Activated naive CD4-positive, alpha-beta T cell (primary cell): ENCODE measurements at places on chromosomes 11 and 22.
A peak's percentile ranks its signal among the peaks of the same experiment; 100 is the strongest.

- DNase-seq, result peak; percentile 50
Observed at GRCh38 chr22:25564320-25564978, at the start of gene GRK3. Gene GRK3 (plus strand): TSS chr22:25564675. CDS start chr22:25565041, 366 bp downstream.

GRCh38 chr11:43315966-43316365 lies 4.2 kb downstream of the API5 start:
- DNase-seq, result no peak

- DNase-seq, result peak; percentile 57
Observed at GRCh38 chr22:37818409-37819104, 4.6 kb upstream of the GALR3 start.

- DNase-seq, result no peak
Observed at GRCh38 chr11:72579816-72580641, 94.2 kb downstream of the PDE2A start.

- DNase-seq, result peak; percentile 42
Observed at GRCh38 chr22:26360169-26360885, 68.7 kb upstream of the ASPHD2 start.

DNA sequence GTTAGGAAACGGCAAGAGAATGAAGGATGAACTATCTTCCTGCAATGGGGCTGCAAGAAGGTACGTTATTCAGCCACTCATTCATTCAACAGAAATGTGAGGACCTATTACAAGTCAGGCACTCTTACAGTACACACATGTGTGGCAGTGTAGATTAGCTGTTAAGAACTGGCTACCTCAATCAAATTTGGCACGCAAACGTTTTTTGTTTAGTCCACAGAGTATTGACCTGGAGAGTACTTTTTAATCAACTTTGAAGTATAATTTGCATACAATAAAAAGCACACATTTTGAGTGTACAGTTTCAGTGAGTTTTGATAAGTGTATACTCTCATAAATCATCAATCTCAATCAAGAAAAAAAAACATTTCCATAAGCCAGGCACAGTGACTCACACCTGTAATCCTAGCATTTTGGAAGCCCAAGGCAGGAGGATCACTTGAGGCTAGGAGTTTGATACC lies 24.2 kb downstream of the MRTFA start:
- no peak for DNase-seq

DNA sequence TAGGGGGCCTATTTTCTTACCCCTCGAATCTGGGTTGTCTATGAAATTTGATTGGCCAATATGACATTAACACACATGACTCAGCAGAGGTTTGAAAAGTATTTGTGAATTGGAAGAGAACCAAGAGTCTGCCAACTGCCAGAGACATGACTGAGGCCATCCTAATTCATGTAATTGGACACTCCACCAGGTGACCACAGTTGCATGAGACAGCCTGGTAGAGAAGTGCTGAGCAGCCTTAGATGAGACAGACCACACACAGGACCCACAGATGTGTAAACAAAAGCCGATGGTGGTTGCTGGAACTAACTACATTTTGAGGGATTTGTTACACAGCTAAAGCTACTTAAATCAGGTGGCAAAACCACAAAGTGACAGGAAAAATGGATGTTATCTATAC lies 855 bp upstream of the MS4A5 start:
- no peak for DNase-seq

DNA sequence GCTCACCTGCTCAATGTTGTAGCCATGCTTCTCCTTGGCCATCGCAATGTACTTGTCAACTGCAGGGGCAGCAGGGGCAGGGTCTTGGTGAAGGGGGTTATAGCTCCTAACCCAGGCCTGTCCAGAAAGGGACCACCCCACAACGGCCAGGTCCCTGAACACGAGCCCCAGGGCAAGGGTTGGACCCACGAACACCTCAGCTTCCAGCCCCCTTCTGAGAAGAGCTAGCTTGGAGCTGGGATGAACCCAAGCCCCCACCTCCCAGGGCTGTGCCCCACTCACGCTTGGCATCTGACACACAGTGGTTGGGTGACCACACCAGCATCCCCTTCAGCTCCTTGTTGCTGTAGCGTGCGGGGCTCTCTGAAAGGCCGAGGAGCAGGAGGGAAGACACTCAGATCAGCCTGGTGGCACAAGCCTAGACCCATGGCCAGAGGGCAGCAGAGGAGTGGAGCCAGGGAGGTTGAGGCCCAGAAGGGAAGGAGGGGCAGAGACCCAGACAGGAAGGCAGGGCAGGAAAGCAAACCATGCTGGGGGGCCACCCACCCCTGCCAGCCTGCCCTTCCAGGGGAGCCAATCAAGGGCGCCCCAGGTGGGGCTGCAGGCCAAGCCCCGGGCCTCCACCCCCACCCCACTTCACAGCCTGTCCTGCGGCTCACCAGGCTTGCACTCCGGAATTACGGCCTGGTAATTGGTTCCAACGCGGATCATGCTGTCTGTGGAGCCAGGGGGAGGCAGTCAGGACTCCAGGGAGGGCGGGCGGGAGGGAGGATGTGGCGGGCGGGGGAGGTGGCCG lies 1.9 kb downstream of the RCOR2 start:
- DNase-seq, result no peak

- no peak for DNase-seq
Observed at GRCh38 chr11:58286249-58286648, 18.2 kb upstream of the OR10W1 start.

DNA sequence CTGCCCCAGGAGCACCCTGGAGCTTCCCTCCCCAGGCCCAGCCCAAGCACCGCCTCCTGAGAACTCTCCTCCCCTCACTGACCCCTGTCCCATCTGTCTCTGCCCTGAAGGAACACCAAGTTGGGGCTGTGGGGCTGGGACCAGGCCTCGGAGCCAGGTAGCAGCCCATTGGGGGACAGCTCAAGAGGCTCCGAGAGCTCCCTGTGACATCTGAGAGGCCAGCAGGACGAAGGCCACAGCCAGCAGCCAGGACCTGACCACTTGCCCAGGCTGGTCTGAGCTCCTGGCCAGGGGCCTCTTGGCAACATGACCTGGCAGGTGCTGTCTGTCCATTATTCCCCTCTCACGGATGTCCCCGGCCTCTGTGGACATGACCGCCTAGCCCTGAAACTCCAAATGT lies 33.7 kb downstream of the IGF2 start:
- DNase-seq, result no peak

DNA sequence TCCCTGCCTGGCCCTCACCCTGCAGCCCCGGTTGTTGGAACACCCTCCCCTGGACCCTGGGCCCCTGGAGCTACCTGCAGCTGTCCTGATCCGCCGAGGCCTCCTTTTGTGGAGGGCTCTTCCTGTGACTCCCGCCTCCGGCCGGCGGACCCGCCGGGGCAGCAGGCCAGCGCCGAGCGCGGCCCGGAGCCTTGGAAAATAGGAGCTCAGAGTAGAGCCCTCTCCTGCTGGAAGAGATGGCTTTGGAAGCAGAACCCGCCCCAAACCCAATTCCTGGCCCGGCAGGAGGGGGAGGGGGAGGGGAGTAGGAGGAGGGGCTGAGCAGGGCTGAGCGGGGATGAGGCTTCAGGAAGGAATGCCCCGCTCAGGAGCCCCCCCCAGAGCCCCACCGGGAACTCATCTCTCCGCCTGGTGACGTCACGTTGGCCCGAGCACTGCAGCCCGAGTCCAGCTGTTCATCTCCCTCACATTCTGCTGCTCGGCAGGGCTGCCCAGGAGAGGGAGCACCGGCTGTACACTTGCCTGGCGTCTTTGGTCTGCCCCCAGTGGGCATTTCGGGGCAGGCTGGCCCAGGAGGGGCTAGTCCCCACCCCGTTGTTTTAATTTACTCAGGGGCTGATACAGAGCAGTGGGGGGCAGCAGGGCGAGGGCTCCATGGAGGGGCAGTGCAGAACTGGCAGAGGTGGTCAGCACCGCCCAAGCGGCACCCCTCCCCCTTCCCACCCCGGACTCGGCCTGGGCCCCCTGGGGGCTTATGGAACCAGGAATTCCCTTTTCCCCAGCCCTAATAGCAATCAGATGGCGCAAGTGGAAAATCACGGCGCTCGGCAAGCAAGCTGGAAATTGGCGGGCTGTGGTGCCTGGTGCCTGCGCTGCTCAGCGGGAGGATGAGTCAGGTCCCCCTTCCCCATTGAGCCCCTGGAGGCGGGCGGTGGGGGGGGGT lies at the start of gene MRGPRF:
Gene MRGPRF, minus strand, starts transcription at position 238 of the 943 bp plus-strand sequence. CDS start 3,345 bp downstream, outside the sequence.
- no peak for DNase-seq

- no peak for DNase-seq
Observed at GRCh38 chr11:45603946-45604682, 61.3 kb downstream of the CHST1 start.

DNA sequence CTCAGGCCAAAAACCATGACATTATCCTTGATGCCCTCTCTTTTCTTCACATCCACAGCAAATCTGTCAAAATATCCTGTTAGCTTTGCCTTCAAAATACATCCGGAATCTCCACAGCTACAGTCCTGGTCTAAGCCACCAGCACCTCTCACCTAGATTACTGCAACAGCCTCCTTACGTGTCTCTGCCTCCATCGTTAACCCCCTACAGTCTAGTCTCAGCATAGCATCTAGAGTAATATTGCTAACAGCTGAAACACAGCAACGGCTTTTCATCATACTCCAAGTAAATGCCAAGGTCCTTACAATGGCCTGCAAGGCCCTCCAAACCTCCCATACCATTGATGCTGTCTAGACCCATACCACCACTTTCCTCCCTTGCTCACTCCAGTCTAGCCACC lies 4.4 kb downstream of the TSG101 start:
- DNase-seq, result no peak

- DNase-seq, result no peak
Observed at GRCh38 chr11:130785380-130786116, 130.7 kb downstream of the SNX19 start.

DNA sequence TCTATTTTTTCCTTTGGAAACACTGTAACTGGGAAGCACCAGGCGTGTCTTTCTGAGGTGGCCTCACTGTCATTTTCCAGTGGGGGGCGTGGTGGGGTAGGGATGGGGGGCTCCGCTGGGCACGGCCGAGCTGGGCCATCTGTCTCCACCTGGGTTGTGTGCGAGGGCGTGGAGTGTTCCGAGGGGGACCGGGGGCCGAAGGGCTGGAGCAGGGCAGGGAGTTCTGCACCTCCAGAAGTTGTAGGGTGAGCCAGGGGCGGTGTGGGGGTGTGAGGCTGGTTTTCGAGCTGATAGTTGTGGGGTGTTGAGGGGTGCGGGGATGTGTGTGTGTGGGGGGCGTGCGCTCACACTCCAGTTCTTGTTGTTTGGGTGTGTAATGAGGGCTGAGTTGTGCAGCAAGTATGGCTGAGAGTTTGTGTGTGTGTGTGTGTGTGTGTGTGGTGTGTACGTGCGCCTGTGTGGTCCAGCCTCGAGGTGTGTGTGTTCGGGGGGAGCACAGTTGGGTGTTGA lies 10.8 kb downstream of the YPEL4 start:
- DNase-seq, result no peak

GRCh38 chr11:3196161-3197043 lies 22.2 kb downstream of the MRGPRG start:
- DNase-seq, result no peak

DNA sequence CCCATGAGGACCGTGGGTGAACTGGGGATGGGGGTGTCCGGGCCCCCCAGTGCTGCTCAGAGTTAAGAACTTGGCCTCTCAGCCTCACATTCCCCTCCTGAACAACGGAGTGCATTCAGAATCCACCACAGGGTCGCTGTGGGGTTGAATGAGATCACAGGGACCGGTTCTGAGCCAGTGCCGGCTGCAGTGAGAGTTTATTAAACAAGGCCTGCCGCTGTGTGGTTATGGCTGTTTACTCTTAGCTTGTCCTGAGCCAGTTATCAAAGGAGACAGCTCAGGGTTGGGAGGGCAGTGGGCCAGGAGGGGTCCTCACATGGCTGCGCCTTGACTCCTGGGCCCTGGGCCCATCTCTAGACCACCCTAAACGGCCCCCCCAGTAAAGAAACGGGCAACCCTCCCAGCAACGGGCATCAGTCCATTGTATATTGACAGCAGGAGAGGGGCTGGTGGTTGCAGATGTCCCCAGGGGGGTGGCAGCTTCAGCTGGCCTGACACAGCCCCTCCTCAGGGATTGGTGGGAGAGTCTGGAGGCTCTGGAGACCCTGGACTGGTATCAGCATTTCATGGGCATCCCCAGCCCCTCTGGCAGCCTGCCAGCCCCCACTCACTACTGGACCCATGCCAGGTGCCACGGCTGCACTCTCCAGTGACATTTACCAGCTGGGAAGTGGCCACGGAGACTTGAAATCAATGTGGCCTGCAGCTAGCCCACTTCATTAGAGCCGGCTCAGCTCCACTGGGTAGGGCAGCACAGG lies 15.1 kb upstream of the CABP7 start:
- DNase-seq, result no peak

DNA sequence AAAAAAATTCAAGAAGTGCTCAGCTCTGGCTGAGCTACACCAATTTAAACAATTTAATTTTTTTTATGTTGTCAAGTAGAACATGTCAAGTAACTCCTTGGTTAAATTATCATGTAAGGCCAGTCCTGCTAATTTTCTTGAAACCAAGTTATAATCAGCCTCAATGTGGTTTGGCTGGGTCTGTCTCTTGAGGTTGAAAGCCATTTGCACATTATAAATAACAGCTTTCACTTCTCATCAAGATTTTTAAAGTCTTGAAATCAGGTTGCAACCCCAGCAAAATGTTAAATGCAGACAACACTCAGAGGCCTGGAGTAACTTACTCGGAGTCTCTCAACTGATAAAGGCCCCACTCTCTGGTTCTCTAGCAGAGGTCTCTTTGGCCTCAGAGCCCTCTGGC lies 324.4 kb downstream of the BRD1 start:
- DNase-seq, result no peak

DNA sequence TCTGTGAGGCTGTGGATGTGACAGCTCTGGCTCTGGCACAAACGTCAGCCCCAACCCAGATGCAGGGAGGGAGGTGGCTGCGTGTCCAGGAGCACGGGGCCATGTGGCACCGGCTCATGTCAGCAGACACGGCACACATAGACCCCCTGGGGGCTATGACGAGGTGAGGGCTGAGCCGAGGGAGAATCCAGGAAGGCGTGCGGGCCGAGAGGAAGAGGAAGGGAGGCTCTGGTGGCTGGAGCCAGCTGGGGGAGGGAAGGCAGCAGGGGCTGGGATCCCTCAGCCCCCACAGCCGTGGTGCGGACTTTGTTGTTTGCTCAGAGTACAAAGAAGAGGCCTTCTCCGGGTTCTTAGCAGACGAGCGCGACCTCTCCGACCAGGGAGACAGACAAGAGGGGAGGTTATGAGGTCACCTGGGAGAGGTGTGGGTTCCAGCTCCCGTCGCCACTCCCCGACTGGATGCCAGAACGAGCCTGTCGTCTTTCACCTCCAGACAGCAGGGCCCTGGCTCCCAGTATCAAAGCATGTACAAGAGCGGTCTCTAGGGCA lies 46.1 kb downstream of the CDKN1C start:
- DNase-seq, result no peak

- no peak for DNase-seq
Observed at GRCh38 chr22:21698430-21699329, 32.9 kb downstream of the PPIL2 start.

- no peak for DNase-seq
Observed at GRCh38 chr11:61828629-61829407, 718 bp downstream of the FADS2 start.

GRCh38 chr22:19973551-19974267 lies 32.1 kb upstream of the TXNRD2 start:
- no peak for DNase-seq

- no peak for DNase-seq
Observed at GRCh38 chr11:94975599-94975998, 2.1 kb downstream of the KDM4D start.

- DNase-seq, result no peak
Observed at GRCh38 chr11:67599149-67599548, 7.6 kb upstream of the NDUFV1 start.
